ENCODE measurements at places on chromosomes 4 and X.

DNA sequence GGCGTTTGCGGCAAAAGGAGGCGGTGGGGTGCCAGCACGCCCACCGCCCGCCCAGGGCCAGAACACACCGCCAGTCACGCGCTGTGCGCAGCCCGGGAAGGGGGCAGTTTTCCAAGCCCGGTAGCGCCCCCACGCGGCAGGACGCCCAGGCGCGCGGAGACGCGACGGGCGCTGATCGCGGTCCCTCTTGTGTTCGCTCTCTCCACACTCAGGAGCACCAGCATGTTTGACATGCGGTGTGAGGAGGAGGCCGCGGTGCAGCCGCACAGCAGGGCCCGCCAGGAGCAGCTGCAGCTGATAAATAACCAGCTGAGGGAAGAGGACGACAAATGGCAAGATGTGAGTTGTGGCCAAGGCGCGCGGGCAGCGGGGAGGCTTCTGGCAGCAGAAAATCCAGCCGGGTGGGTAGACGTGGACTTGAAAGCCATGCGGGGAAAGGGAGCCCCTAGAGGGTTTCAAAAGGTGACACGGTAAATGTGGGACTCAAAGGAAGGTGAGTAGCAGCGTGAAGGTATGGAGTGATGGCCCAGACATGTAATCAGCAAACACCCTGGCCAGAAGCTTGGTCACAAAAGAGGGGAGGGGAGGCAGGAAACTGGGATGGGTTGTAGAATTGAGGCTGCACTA is 104.1 kb downstream of the PHOX2B start:
- DNase-seq = no peak

GRCh38 chr4:104501290-104501689 is 6.6 kb upstream of the CXXC4 start:
- DNase-seq = no peak

GRCh38 chrX:22399437-22400192 is 126.9 kb downstream of the CBLL2 start:
- no peak for DNase-seq

DNA sequence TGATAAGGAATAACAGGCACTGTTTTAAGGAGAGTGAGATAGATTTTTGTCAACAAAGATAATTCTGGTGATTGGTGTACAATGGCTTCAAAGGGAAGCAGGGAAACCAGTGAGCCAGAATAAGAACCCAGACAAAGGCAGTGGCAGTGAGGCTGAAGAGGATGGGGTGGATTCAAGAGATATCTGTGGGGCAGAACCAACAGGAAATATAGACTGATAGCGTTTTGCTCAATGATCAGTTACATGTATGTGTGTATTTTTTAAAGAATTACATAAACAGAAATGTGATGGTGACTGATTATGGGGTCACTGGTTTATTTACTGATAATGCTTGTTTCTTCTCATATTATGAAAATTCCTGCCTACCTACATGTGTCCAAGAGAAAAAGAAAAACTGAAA is 66.4 kb downstream of the AMMECR1 start:
- DNase-seq = no peak

- DNase-seq = no peak
These were observed 12.0 kb downstream of the CXorf58 start for GRCh38 chrX:23919706-23920320.
